ENCODE measurements at places on chromosomes 2 and 18. TPM values are rescaled to one million over a fixed set of nuclear protein-coding genes. Genes with fewer than 3 reads are reported as not detected.

- no peak overlapping the region for H3K27ac ChIP-seq
- H3K4me3 ChIP-seq, result no peak overlapping the region
- H3K4me1 ChIP-seq, result peaks cover 6% of the 10 kb centered on the region
- no peaks in the 10 kb centered on the region for H3K27me3 ChIP-seq
These were observed 17.8 kb downstream of the RNF144A start for GRCh38 chr2:6934758-6935651.

GRCh38 chr2:48600204-48600813 lies 17.3 kb upstream of the GTF2A1L start:
- peaks cover 29% of the 10 kb centered on the region for H3K36me3 ChIP-seq
- H3K27me3 ChIP-seq, result no peaks in the 10 kb centered on the region

GRCh38 chr2:225326969-225327368 lies 72.5 kb upstream of the NYAP2 start:
- H3K27me3 ChIP-seq, result no peaks in the 10 kb centered on the region
- H3K4me1 ChIP-seq, result no peaks in the 10 kb centered on the region
- H3K27ac ChIP-seq, result no peak overlapping the region
- no peaks in the 10 kb centered on the region for H3K36me3 ChIP-seq

Gene SNTG2
- total RNA-seq, result 5.3 TPM

DNA sequence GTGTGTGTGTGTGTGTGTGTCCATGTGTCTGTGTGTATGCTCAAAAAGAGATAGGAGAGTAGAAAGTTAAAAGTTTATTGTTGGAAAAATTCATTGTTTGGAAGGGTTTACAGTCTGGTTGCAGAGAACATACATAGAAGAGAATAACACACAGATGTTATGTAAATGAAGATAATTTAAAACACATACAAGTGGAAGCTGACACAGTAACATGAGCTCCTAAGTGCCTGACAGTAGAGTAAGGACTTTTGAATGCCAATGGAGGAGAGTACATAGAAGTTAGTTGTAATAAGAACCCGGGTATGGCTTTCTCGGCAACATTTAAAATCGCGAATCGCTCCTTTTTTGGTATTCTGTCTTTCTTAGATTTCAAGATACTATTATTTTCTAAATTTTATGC lies 137.0 kb upstream of the FANCL start:
- no peaks in the 10 kb centered on the region for H3K4me1 ChIP-seq
- H3K4me3 ChIP-seq, result no peak overlapping the region
- H3K27ac ChIP-seq, result no peak overlapping the region
- no peaks in the 10 kb centered on the region for H3K27me3 ChIP-seq
- DNase-seq, result no peak

Gene UGT1A8
- total RNA-seq, result not detected

DNA sequence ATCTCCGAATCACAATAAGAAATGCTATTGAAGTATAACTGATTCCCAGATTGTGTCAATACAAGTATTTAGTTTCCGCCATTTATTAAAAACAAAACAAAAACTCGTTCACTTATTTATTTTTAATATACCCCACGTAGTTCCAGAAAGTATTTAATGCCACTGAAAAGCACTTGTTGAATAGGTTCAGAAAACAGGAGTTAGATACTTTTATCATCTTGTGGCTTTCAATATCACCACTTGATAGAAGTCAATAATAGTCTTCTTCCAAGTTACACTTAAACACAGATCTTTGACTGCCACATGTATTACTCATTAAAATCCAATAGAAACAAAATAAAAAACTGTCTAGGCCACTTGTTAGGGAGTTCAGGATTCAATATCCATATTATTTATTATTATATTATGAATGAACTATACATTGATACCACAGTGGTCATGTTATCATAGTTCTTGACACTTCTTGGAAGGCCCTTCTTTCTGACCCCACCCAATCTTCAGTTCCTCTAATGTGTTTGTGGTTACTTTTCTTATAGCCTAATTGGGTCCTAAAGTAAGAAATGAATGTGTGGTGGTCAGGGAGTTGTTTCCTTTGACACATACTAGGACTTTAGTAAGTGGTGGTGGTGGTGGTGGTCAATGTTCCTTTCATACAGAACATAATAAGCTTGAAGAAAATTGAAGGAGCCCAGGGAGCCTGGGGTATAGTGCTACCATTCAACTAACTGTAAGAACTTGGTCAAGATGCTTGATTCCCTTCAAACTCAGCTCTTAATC lies 221.3 kb upstream of the ITGA4 start:
- H3K36me3 ChIP-seq, result no peaks in the 10 kb centered on the region
- no peaks in the 10 kb centered on the region for H3K4me1 ChIP-seq
- H3K27me3 ChIP-seq, result no peaks in the 10 kb centered on the region
- H3K4me3 ChIP-seq, result no peak overlapping the region
- no peak overlapping the region for H3K27ac ChIP-seq
- DNase-seq, result no peak

GRCh38 chr2:135162377-135162776 lies 110.3 kb downstream of the RAB3GAP1 start:
- no peak for DNase-seq
- H3K4me3 ChIP-seq, result no peak overlapping the region
- no peaks in the 10 kb centered on the region for H3K4me1 ChIP-seq
- H3K27ac ChIP-seq, result no peak overlapping the region

DNA sequence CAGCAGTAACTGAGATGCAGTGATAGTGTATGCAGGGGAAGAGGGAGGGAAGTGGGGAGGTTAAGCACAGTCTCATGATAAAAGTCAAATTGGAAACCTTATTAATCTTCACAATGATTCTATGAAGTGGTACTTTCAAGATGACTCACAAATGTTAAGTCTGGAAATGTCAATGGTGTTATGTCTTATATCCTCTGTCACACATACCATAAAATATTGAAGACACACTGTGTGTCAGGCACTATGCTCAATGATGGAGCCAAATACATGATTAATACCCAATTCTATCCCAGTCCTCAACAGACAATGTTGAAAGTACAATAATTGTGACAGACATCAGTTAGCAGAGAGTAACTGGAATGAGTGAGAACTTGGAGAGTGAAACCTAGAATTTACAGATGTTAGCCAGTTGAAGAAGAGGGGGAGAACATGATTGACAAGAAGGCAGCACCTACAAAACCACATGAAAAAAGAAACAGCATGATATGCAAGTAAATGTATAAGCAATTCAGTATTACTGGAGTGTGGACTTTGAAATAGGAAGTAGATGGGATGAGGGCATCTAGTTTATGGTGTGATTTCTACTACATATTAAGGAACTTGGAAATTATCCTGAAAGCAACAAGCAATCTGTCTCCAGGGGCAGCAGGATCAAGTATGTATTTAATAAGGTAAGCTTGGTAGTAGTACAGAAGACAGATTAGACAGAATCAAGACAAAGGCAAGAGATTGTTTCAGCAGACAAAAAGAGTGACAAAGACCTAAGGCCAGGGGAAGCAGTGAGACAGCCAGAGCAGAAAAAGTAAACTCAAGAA lies 107.6 kb downstream of the STRN start:
- no peak overlapping the region for H3K27ac ChIP-seq
- H3K4me1 ChIP-seq, result no peaks in the 10 kb centered on the region
- no peak overlapping the region for H3K4me3 ChIP-seq
- peaks cover 11% of the 10 kb centered on the region for H3K36me3 ChIP-seq

GRCh38 chr2:180077295-180077906 lies 70.3 kb upstream of the CWC22 start:
- no peak overlapping the region for H3K27ac ChIP-seq
- peak; percentile 3 for DNase-seq
- no peaks in the 10 kb centered on the region for H3K4me1 ChIP-seq
- no peaks in the 10 kb centered on the region for H3K36me3 ChIP-seq
- no peak overlapping the region for H3K4me3 ChIP-seq
- no peaks in the 10 kb centered on the region for H3K27me3 ChIP-seq

DNA sequence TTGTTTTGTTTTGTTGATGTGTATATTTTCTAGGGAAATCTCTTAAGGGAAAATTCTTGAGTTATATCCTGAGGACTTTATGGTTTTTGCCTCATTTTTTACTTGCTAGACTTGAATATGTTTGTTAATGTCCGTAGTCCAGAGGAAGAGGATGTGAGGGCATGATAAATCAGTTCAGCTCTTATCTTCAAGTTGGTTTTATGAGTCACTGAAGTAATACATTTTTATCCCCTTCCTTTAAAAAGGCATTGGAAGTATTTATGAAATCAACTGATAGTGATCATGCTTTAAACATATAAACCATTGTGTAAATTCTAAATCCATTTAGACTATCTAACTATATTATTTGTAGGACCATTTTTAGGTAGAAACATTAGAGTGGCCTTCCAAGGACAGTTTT lies 43.9 kb upstream of the CYBRD1 start:
- no peak overlapping the region for H3K27ac ChIP-seq
- H3K4me3 ChIP-seq, result no peak overlapping the region
- no peak for DNase-seq
- peaks cover 73% of the 10 kb centered on the region for H3K36me3 ChIP-seq
- no peaks in the 10 kb centered on the region for H3K27me3 ChIP-seq

Gene AOX1
- total RNA-seq, result 6.4 TPM

Gene IMP4
- total RNA-seq, result 31.8 TPM

- peak overlapping the region; percentile 63 for H3K27ac ChIP-seq
- H3K4me3 ChIP-seq, result no peak overlapping the region
- peaks cover 8% of the 10 kb centered on the region for H3K4me1 ChIP-seq
- H3K36me3 ChIP-seq, result no peaks in the 10 kb centered on the region
- DNase-seq, result no peak
These were observed 28.8 kb upstream of the WDR75 start for GRCh38 chr2:189412330-189412953.

Gene ARHGEF33
- not detected for total RNA-seq
